ENCODE measurements at places on chromosomes 12 and 14. TPM values are rescaled to one million over a fixed set of nuclear protein-coding genes. Genes with fewer than 3 reads are reported as not detected.

The DDX55 gene
- total RNA-seq = 30.7 TPM

The STYX gene
- 6.1 TPM for total RNA-seq

The KRT73 gene
- not detected for total RNA-seq

The TCL1A gene
- not detected for total RNA-seq

The CLEC9A gene
- not detected for total RNA-seq

The TCL1B gene
- not detected for total RNA-seq

The TARBP2 gene
- 54.8 TPM for total RNA-seq

The PZP gene
- not detected for total RNA-seq

The MANSC4 gene
- total RNA-seq = not detected

The CRIP2 gene
- 199 TPM for total RNA-seq

The KLRK1 gene
- not detected for total RNA-seq

The CNOT2 gene
- 48.8 TPM for total RNA-seq

The NGB gene
- total RNA-seq = not detected

The FGF6 gene
- total RNA-seq = not detected

The RIMKLB gene
- 22.9 TPM for total RNA-seq

The TMEM120B gene
- 15.1 TPM for total RNA-seq

The KRT86 gene
- total RNA-seq = 44.4 TPM

The SYCP3 gene
- not detected for total RNA-seq
